ENCODE measurements at places on chromosomes 12 and 14. TPM values are rescaled to one million over a fixed set of nuclear protein-coding genes. Genes with fewer than 3 reads are reported as not detected.

DNA sequence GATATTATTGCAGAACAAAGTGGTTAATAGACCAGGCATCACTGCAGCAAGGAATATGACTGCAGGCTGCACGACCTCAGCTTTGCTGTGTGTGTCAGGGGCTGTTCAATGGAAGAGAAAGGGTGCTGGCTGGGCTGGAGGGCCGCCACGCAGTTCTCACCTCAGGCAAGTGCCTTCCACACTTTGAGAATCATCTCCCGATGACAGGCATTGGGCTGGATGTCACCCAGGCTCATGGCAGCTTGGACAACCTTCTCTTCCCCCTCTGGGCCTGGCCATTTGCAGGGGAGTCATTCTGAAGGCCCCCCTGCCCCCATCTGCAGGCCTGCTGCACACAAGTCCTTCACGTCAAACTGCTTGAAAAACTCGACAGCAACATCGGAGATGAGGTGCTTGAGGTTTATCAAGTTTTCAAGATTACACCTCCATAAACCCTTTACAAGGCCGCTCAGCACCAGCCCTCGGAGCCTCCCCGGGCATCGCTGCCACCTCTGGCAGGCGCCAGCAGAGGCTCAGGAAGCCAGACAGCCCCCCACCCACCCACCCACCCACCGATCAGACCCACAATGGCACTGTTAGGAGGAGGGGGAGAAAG lies 165.9 kb upstream of the GSC start:
- no peak for DNase-seq

- DNase-seq: peak; percentile 96
Measured at GRCh38 chr14:55270832-55271571, at the start of gene FBXO34. Gene FBXO34 (plus strand): TSS chr14:55271421. CDS start chr14:55350391, 78,970 bp downstream.

DNA sequence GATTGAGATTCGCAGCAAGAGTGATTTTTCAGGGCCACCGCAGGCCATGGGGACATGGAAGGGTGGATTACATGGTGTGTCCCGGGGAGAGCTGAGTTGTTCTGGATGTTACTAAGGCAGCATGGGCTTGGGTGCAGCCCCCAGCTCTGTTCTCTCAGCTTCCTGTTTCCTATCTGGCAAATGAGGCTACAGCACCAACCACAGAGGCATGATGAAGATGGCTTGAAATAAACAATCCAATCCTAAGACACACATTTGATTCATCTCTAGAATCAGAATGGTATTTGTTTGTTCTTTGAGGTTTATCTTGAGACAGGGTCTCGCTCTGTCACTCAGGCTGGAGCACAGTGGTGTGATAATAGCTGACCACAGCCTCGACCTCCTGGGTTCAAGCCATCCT lies 21.6 kb downstream of the GLTP start:
- no peak for DNase-seq

Gene CLEC1B
- total RNA-seq: not detected
